ENCODE measurements at places on chromosomes 12 and 14.

- no peak for DNase-seq
Observed at GRCh38 chr12:61098031-61098580, 1162.1 kb upstream of the USP15 start.

DNA sequence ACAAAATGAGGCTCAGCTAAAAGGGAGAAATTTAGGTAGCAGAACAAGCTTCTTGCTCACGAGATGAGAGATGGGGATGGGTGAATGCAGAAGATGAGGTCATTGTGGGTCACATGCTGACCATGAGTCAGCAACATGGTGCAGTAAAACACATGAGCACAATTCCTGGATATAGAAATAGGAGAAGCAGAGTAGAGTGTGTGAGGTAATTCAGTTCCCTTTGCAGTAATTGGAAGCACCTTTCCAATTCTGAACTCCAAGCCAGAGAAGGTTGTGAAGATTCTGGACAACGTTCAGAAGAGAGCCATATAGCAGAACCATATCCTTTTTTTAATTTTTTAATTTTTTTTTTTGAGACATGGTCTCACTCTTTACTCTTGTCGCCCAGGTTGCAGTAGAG is 62.0 kb upstream of the LMNTD1 start:
- no peak for DNase-seq

DNA sequence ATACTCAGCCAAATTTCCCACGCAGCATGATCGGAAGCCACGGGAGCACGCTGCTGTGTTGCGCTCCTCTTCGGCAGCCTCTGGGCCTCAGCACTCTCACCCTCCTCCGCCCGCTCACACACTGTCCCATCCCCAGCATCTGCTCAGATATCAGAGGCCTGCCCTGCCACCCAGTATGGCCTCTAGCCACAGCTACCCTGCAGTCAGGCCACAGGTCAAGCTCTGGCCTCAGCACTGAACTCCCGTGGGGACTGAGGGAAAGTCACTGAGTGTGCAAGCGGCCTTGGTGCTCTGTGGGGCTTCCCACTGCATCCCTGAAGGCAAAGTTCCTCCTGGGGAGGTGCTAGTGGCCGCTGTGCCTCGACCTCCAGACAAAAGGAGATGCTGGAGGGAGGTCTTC is 2.0 kb downstream of the KRT77 start:
- no peak for DNase-seq

- no peak for DNase-seq
Observed at GRCh38 chr12:19894803-19895202, 455.5 kb downstream of the AEBP2 start.

DNA sequence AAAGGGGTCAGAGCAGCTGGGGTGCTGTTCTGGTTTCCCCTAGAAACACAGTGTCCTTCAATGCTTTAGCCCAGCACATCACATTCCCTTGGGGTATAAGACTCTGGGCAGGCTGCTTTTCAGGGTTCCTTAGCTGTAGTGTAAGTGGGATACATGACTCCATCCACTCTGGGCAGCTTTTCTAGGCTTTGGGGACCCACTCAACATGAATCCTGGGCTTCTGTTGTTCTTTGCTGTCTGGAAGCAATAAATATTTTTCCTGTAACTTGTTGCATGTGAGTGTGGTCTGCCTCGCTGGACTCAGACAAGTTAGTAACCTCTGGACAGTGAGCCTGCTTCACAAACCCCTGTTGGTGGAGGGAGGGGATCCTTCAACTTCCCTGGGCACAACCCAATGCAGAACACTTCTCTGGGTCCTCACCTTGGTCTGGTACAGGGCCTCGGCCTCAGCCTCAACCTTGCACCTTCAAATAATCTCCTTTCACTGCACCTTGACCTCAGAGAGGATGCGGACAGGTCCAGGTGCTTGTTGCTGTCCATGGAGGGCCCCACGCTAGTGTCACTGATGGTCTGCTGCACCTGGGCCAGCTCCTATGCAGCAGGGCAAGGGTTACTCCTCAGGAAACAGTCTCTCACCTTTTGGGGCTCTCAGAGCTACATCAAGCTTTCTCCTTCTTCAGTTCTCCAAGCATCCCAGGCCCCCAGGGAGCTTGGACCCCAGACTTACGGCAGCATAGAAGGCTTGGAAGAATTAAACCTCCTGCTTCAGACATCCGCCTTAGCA is 13.5 kb upstream of the KRT73 start:
- DNase-seq, result no peak

GRCh38 chr12:848882-849527 is 96.6 kb downstream of the WNK1 start:
- DNase-seq, result no peak

DNA sequence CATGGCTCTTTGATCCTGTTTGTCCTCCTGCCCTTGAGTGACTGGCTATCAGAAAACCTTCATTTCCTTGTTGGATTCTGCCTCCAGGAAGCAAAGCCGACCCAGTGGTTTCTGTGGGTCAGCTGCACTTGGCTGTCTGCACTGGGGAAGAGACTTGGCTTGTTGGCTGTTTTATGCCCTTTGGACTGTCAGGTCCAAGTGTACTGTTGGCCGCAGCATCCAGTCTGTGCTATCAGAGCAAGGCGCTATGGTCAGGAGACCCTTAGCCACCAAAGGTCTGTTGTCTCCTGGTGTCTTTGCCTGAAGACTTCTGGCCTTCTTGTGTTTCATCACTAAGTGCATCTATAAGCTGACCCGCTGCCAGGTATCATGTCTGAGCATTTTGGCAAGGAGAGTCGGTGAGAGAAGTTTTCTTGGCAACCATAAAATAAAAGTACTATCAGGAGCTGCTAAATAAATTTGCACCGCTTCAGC is 177.4 kb upstream of the HIF1A start:
- DNase-seq, result no peak

All from nephron progenitor cell (in vitro differentiated cells).